ENCODE measurements at places on chromosomes 16 and 17. TPM values are rescaled to one million over a fixed set of nuclear protein-coding genes. Genes with fewer than 3 reads are reported as not detected.

The TMC6 gene
- polyA plus RNA-seq: 31.7 TPM

The SYNGR3 gene
- 1.5 TPM for polyA plus RNA-seq

The WIPF2 gene
- 25.9 TPM for polyA plus RNA-seq

GRCh38 chr17:13735444-13735843, 133.7 kb upstream of the HS3ST3A1 start:
- no peak for DNase-seq

All from renal pelvis (tissue), 12 donors.